ENCODE measurements at places on chromosomes 7 and 10.

DNA sequence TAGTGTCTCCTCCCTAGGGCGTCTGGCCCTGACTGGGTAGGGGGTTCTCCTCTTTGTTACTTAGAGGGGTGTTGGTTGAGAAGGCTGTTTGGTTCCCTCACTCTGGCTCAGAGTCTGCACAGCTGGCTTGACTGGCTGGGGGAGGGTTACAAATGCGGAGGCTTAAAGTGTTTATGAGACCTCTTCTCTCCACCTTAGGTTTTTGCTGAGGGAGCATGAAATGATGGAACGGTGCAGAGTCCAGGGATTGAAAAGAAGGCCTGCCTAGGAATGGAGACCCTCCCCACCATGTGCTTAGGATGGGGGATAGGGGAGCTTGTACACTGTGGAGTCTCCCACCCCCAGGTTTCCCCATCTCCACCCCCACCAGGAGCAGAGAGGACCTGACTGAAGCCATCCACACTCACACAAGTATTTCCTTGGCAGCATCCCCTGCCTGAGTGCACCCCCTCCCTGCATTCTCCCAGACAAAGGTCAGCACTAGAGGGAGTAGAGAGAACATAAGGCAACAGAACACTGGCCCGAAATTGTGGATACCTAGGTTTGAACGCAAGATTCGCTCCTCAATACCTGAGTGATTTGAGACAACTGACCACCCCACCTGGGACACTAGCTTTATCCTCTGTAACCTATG, 1.7 kb upstream of the LDB1 start:
- DNase-seq: no peak

DNA sequence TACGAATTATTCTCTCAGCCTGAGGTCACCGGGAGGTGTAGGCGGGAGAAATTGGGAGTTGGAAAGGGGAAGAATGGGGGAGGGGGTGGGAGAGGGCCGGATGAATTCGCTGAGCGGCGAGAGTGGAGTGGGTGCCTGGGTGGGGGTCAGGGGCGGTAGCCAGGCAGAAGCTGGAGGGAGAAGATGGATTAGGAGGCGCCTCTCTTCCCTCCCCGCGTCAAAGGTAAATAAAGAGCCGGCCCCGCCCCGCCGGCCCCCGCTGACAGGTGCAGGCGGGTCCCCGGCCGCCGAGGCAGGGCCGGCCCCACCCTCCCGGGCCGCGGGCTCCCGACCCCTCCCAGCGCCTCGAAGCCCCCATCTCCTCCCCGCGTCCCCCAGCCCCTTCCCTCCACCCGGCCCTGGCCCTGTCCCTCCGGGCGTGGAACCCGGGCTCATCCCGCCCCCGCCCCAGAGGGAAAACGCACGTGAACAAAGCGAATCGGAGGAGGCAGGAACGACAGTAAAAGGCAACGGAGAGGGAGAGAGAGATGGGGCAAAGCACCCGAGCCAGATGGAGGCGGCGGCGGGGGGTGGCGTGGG, 872 bp downstream of the FAM131B start:
- DNase-seq: no peak

DNA sequence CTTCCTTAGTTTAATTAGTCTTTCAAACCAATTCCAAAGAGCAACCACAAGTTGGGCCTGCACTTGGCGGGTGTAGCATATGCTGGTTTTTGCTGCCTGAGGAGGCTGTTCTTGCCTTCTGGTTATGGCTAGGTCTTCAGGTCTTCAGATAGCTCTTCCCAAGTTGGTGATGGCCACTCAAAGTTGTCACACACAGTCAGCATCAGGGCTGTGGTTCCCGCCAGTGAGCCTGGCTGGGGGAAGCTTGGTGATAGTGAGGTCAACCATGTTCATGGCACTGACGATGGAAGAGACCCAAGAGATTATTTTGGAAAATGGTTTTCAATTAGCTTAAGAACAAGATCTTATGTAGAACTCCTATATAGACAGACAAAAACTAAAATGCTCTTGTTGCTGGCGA, 18.8 kb upstream of the HTR5A start:
- DNase-seq: no peak

GRCh38 chr7:73541722-73542121, 15.8 kb downstream of the BCL7B start:
- DNase-seq: no peak

DNA sequence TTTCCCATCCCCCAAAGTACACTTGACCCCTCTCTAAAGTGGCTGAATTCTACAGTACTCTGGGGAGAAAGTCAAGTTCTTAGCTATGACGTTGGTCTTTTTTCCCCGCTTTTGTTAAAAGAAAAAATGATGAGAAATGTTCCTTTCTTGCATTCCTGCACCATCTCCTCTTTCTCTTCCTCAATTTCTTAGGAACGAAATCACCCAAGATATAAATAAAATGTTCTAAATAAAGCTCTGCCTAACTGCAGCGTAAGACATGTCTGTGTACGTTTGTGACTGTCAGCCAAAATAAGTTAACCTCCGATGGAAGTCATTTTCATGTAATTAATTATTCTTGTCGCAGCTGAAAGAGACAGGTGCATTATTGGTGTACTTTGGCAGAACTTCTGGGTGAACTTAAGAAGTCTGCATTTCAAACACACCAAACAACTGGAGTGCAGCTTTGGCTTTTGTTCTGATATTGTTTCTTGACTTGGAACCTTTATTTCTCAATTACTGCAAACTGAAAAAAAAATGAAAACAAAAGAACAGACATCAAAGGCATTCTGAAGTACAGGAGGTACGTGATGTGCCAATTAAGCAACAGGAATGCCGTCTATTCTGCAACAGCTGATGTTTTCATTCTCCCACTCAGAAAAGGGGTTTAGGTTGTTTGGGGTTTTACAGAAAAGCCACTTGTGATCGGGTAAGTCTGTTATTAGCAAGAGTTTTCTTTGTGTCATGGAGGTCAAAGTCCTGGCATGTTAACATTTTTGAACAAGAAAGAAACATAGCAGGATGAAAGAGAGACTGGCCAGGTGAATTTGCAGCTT, 82.4 kb upstream of the SDK1 start:
- DNase-seq: no peak

GRCh38 chr7:157654350-157654749, 317.5 kb downstream of the DNAJB6 start:
- no peak for DNase-seq

- DNase-seq: no peak
These were observed 281.5 kb upstream of the PHYHIPL start for GRCh38 chr10:58894929-58895328.

DNA sequence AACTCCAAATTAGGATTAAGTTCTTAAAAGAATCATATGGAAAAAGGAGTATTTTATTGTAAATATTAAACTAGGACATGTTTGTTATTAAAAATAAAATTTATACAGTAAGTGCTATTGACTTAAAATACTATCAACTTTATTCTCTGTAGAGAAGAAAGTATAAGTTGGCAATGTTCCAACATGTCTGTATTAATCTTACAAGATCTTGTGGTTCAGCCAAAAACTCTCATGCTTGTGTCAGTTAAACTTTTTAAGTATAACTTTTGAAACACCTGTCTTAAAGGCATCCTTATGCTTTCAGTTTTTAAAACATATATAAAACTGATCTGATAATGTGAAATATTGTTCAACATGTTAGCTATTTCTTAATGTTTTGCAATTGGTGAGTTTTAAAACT, 160.7 kb downstream of the ZEB1 start:
- DNase-seq: peak; percentile 8
